ENCODE measurements at places on chromosomes 16 and 17.
A peak's percentile ranks its signal among the peaks of the same experiment; 100 is the strongest.

- no peak for DNase-seq
Observed at GRCh38 chr16:11429823-11430222, 84.6 kb downstream of the RMI2 start.

DNA sequence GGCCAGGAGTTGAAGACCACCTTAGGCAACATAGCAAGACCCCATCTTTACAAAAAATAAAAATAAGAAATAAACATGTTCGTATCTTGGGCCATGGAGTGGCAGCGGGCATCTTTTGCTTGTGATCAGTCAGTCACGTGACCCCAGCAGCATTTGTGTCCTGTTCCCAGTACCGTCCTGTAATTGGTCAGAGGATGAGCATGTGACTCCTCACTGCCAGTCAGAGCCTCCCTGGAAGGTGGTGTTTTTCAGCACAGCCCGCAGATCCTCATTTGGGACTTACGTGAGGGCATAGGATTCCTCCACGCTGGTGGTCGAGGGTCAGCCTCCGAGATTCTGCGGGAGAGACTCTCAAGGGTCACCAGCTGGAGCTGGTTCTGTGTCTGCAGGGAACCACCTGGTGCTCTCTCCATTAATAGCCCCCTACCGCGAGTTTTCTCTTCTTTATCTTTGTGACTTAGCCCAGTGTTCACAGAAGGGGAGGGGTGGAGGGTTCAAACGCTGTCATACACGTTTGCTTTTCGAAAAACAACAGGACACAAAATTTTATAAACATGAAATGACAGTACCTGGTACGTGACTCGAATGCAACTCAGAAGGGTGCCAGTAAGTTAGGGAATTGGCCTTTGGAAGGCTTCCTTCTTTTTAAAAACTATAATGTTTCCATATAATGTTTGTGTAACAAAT is 17.2 kb downstream of the MRC2 start:
- no peak for DNase-seq

- no peak for DNase-seq
Observed at GRCh38 chr16:15866451-15866850, 9.6 kb upstream of the MYH11 start.

- DNase-seq, result no peak
Observed at GRCh38 chr16:76038097-76038496, 239.1 kb upstream of the CNTNAP4 start.

DNA sequence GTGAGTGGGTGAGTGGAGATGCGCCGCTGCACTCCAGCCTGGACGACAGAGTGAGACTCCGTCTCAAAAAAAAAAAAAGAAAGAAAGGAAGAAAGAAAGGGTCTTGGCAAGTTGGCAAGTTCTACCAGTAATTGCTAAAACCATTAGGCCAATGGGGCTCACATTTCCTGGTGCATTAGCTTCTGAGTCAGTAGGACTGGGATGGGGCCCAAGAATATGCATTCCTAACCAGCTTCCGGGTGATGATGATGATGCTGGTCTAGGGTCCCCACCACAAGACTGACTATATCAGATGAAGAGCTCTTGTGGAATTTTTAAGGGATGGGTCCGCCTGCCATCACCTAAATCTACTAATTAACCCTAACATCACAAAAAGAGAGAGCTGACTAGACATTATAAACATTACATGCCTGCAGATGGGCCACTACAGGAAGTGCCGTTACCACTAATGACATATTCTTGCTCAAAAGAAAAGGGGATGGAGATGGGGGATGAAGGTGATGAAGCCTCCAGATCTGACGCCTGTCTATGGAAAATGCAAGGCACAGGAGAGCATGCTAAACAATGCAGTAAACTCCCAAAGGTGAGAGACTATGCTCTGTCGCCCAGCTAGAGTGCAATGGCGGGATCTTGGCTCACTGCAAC is 13.1 kb downstream of the MYH11 start:
- DNase-seq, result no peak

DNA sequence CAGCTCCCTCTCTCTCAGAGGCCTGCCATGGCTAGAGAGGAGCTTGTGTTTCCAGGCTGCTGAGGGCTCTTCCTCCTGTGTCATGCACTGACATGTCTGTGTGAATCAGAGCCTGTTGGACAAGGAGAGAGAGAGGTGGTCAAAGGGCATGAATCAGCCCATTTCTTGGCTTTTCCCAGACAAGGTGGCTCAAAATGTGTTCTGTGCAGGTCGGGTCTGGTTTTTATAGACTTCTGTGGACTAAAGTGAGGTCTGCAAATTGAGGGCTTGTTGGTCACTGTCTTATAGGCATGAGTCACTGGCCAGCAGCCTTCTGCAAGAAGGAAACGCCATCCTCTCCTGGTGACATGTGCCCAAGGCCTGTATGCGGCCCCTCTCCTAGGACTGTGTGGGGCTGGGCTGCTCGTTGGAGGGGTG is 97.9 kb downstream of the FOXL1 start:
- DNase-seq, result no peak

DNA sequence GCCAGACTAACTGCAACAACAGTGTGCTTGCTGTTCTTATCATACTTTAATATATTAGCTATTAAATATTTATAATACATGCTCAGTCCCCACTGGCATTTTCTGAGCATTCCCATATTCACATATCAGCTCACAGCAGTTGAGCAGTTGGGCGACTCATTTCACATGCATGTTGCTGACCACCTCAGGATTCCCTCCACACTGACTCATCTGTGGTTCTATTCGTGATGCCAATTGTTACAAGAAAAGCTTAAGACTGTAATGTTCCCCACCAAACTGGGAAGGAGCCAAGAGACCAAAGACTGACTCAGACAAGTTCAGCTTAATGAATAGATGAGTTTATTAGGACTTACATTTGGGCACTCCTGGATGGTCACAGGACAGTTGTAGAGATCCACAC is 100.3 kb upstream of the KIF2B start:
- DNase-seq, result no peak

- no peak for DNase-seq
Observed at GRCh38 chr16:19733551-19733950, 15.5 kb downstream of the IQCK start.

DNA sequence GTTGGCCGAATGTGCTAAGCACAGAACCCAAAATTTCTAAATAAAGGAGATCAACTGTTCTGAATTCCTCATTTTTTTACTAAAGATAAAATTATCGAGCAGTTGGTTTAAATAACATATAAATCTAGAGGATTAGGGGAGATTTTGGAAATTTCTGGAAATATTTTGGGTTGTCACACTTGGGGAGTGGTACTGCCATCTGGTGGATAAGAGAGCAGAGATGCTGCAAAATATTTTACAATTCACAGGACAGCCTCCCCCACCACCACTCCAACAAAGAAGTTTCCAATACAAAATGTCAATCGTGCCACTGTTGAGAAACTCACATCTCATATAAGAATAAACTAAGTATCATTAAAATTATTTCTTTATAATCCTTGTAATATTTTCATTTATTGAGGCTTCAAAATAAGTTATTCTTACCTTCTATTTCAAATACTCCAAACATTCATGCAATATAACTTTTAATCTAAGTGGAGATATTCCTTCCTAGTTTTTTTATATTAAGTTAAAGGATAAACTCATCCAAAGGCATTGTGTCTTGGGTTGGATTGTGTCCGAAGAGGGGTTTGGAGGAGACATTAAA is 17.0 kb upstream of the ABCA8 start:
- no peak for DNase-seq

GRCh38 chr17:80760511-80760911 is 215.9 kb downstream of the RPTOR start:
- no peak for DNase-seq

GRCh38 chr17:50967795-50968194 is 101.6 kb upstream of the TOB1 start:
- DNase-seq, result no peak

DNA sequence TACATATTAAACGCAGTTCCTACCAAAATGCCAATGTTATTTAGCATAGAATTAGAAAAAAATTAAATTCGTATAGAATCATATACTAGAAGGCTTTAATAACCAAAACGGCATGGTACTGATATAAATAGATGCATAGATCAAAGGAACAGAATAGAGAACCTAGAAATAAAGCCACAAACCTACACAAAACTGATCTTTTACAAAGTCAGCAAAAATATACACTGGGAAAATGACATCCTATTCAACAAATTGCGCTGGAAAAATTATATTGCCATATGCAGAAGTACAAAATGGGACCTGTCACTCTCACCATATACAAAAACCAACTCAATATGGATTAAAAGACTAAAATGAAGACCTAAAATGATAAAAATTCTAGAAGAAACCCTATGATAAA is 1882.6 kb downstream of the TP53TG3F start:
- no peak for DNase-seq

DNA sequence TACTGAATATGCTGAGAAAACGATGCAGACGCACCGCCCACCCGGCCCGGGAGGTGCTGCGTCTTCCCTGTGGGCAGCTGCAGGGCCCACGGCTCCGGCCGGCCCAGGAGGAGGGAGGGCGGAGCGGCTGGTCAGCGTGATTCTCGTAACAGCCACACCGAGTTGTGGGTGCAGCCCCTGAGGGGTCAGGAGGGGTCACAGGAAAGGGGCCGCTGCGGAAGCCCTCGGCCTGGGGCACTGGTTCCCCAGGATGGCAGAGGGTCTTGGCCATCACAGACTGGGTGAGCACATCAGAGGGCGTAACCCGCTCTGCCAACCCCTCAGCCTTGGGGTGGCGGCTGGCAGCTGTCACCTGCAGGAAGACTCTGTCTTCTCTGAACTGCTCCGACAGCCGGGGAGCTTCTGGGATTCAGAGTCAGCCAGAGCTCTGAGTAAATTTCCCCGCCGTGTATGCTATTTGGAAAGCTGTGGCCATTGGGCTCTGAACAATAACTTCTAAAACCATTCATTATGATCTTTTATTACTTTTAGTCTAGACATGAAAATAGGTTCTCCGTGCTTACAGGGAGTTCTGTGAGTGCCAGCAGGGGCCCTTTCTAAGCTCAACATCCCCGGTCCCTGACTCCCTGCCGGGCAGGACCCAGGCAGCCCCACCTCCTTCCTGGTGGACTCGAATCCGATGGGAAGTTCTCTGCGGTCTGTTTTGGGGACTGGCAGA is 87.4 kb upstream of the CHMP6 start:
- no peak for DNase-seq

DNA sequence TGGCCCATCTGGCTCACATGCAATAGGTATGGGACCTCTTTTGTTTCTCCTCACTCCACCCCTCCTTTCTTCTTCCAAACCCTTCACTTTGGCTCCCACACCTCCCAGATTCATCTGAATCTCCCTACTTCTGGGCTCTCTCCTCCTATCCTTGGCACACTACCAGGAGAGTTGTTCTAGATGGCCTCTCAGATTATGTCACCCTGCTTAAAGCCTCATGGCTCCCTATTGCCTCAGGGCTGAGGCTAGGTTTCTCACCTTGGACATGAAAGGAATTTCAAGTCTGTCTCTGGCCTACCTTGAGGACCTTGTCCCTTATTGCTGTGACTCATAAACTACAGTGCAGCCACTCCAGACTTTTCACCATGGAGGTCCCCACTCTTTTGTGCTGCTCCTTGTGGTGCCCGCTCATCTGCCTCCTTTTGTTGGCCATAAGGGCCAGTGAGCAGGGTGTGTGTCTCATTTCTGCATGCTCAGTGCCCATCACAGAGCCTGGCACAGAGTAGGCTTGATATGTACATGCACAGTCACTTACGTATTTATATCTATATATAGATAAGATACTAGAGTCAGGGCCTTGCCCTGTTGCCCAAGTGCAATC is 1.0 kb upstream of the MFAP4 start:
- no peak for DNase-seq

GRCh38 chr16:31382485-31383161 is 10.5 kb upstream of the ITGAD start:
- DNase-seq, result peak; percentile 60

- peak; percentile 81 for DNase-seq
Observed at GRCh38 chr16:29029168-29029994, 44.5 kb downstream of the LAT start.

GRCh38 chr16:84786605-84787262 is 33.1 kb upstream of the CRISPLD2 start:
- no peak for DNase-seq

DNA sequence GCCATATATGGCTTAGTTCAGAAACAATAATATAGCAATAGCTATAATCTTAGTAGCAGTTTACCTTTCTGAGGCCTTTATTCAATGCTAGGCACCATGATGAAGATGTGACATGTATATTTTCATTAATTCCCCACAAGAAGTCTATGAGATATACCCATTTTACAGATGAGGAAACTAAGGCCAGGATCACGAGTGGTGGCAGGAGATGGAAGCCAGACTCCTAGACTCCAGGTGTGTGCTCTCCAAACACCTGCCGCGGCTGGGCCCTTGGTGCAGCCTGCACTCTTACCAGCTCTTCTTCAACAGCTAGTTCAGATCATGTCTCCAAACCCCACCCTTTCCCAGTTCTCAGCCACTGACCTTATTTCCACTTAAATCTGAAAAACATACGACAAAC is 15.2 kb downstream of the NXPH3 start:
- no peak for DNase-seq

GRCh38 chr17:7220593-7221277 is 997 bp downstream of the ACADVL start:
- DNase-seq, result peak; percentile 65

- no peak for DNase-seq
Observed at GRCh38 chr16:21101631-21102420, 48.8 kb downstream of the DNAH3 start.

GRCh38 chr17:45675012-45675411 is 109.1 kb upstream of the CRHR1 start:
- DNase-seq, result no peak

GRCh38 chr17:39643271-39643670 is 6.3 kb downstream of the STARD3 start:
- no peak for DNase-seq

- DNase-seq, result no peak
Observed at GRCh38 chr16:24119807-24120206, 136.3 kb upstream of the CACNG3 start.

DNA sequence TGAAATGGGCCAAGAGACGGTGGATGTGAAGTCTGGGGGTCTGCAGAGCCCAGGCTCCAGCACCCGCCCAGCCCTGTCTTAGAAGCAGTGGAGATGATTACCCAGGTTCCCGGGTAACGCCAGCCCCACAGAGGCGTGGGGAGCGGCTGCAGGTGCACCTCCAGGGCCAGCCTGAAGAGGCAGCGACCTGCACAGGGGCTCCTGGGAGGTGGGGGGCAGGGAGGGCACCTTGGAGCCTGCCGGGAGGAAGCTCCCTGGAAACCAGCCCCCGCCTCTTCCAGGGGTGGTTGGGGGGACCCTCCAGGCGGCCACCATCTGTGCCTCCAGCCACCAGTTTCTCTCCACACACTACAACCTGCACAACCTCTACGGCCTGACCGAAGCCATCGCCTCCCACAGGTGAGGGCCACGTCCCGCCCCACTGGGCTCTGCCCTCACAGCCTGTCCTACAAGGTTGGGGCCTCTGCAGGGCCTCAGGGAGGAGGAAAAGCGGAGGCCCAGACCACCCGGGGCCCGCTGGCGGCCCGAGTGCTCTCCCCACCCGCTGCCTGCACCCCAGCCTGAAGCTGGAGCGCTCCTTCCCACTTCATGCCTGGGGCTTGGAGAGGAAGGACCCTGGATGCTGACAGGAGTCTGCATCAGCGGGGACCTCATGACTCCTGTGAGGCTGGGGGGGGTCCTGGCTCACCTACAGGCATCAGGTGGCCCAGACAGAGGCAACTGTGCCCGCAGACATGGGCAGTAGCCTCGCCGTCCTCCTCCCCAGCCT is 10.5 kb downstream of the GAA start:
- no peak for DNase-seq

- no peak for DNase-seq
Observed at GRCh38 chr17:47190243-47190642, 1.1 kb upstream of the CDC27 start.

GRCh38 chr17:80986816-80987475 is 4.7 kb upstream of the CHMP6 start:
- no peak for DNase-seq

GRCh38 chr16:3652373-3653195 is 1.9 kb upstream of the DNASE1 start:
- no peak for DNase-seq

Measured in CD4-positive, alpha-beta T cell treated with Interleukin-15 for 4 hours (primary cell).